ENCODE measurements at places on chromosomes 6 and 20. TPM values are rescaled to one million over a fixed set of nuclear protein-coding genes. Genes with fewer than 3 reads are reported as not detected.

Gene BMP2
- total RNA-seq: 11.8 TPM

Gene KCNK17
- 0.62 TPM for total RNA-seq

Gene IP6K3
- 41.4 TPM for total RNA-seq

Gene GDAP1L1
- not detected for total RNA-seq

Gene CLPSL1
- not detected for total RNA-seq

Gene RBPJL
- not detected for total RNA-seq

Gene CDH26
- 3.4 TPM for total RNA-seq

Gene RBM24
- 201 TPM for total RNA-seq

Gene STMN3
- total RNA-seq: 15.6 TPM

GRCh38 chr20:38173237-38174156 is 8.4 kb upstream of the TGM2 start:
- peak; percentile 76 for DNase-seq

DNA sequence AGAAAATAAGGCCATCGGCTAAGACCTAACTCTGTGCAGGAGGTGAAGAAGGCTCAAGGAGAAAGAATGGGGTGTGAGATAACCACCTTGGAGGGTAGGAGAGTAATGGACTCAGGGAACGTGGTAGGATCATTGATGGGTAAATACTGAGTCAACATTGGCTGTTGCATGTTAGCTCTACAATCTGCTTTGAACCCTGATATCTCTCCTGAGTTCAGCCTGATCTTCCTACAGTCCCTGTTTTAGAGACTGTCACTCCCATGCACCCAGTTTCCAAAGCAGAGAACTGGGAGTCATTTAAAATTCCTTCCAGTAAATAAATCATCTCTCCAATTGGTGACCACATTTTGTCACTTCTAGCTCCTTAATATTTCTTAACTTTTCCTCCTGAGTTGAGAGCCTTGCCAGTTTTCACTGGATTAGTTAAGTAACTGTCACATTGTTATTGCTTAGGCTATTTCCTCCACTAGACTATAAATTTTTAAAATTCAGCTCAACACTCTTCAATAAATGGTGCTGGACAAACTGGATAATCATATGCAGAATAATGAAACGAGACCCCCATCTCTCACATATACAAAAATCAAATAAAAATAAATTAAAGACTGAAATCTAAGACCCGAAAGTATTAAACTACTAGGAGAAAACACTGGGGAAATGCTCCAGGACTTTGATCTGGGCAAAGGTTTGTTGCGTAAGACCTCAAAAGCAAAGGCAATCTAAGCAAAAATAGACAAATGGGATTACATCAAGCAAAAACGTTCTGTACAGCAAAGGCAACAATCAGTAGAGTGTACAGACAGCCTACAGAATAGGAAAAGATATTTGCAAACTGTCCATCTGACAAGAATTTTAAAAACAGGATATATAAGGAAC is 138.9 kb upstream of the TMEM170B start:
- no peak for DNase-seq

DNA sequence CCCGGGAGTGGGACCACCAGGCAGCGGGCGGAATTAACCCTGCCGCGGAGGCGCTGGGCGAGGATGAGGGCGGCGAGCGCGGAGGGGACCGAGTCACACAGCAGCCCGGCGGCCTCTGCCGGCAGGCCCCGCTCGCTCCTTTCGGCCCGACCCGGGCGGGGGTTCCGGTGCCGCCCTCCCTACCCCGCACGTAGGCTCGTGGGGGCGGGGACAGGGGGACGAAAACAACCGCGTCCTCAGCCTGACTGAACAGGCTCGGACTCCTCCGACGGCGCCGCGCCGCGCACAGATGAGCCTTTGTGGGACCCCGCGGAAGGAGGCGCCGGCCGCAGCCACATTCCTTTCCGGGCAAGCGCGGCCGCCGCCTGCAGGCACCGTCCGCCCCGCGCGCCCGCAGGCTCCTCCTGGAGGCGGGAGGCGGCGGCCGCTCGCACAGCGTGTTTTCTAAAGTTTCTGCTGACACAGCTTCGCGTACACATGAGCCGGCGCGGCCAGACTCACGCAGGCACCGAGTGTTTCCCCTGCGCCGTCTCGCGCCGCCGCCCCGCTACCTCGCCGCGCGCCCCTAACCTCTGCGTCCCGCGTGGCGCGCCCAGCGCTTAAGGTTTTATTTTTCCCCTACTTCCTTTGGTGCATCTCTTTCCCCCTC is 244.3 kb downstream of the ARID1B start:
- peak; percentile 96 for DNase-seq

DNA sequence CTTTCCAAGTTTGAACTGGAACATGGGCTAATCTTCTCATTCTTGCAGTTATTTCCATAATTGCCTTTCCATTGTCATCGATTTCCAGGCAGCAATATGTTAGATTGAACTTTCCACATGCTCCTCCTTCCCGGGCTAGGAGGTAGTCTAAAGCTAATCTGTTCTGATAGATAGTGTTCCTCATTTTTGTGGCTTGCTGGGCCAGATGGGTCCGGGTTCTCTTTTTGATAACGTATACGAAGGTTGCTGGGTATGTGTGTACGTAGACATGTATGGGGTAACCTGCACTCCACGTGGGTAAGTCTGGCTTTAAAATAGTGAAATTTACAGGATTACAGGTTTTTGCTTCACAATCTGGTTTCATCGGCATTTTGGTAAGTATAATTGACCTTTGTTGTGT is 14.0 kb upstream of the GMPR start:
- DNase-seq: no peak

DNA sequence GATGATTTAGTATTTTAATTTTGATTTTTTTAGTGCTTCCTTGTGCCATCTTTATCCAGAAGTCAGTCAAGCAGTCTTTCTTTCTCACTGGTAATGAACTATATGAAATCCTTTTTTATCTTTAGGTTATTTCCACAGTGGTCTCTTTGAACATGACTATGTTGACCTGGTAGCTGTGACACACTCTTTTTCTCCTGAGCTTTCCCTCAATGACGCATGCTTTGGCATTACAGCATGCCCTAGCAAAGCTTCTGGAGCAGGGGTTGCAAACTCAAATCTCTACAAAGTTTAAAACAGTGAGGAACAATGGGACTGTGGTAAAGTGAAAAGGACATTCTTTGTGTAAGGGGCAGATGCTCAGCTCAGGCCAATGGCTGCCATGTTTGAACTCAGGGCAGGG is 4.5 kb upstream of the PLAGL1 start:
- DNase-seq: no peak

DNA sequence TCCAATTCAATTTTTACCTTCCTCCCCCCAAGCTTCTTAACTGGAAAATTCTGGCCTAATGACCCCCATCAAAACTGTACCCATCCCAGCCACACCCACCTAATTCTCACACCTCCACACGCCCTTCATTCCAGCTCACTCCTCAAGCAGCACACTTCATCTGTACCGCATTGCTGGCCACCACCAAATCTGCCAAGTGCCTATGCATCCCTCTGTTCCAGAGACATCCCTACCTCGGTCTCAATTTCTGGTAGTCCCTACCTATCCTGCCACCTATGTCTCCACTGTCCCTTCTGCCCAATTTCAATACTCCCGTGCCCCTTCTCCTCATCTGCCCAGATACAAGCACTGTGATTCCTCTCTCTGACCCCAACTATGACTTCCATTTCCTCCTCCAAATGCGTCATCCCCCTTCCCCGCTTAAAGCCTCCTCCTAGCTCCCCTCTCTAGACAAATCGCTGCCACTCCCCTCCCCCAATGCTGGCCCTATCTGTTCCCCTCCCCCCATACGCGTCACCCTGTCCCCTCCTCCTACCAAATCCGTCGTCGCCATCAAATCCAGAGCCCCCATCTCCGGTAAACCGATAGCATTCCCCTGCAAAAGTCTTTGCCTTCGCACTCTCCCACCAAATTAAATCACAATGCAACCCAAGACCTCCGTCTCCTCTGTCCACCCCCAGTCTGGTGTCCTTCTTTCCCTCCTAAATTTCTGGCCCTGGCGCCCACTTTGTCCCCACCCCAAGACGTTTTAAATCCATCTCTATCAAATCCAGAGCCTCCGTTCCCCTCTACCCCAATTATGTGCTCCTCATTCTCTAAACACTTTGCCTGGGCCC is 1.2 kb downstream of the MTCH1 start:
- peak; percentile 67 for DNase-seq

- no peak for DNase-seq
Observed at GRCh38 chr6:5141046-5141445, 55.9 kb downstream of the PPP1R3G start.

DNA sequence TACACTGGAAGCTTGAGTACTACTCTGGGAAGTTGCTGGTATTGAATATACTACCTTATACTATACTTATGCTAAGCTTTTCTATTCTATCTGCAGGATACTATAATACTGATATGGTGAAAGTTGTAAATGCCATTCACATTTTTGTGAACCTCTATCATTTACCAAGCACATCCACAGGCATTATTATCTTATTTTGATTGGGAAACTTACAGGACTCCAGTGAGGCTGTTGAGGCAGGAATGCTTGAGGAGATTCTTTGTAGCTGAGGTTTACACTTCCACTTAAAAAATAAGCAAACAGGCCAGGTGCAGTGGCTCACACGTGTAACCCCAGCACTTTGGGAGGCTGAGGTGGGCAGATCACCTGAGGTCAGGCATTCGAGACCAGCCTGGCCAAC is 442.9 kb downstream of the QKI start:
- DNase-seq: no peak

GRCh38 chr6:107582086-107582485 is 92.2 kb downstream of the SOBP start:
- DNase-seq: no peak

- DNase-seq: no peak
Observed at GRCh38 chr20:60467078-60467477, 508.9 kb downstream of the CDH26 start.

DNA sequence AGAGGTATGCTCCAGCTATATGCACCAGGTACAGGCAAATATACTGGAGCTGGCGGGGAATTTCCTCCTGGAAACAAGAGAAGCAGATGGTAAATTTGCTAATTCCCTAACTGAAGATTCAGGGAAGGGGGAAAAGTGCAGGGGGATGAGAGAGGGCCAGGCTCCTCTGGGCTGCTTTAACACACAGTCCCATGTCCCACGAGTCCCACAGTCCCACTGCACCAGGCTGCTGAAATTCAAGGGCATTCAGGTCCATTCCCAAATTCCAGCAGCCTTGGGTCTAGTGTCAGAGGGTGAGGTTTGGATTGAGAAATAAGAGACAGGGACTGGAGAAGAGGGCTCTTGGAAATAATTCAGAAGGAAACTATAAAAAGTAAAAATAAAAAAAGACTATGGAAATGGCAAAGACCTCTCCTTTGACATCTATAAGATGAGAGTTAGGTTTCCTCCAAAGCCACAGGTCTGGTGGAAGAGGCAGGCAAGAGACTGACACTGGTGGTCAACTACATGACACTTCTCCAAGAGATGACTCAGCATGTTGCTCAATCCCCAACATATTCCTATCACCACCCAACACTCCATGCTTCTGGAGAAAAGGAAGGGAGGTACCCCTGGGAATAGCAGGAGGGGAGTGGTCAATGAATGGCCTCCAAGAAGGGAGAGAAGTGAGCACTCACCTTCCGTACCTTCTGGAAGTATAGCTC is 69.2 kb downstream of the TRAM2 start:
- no peak for DNase-seq

DNA sequence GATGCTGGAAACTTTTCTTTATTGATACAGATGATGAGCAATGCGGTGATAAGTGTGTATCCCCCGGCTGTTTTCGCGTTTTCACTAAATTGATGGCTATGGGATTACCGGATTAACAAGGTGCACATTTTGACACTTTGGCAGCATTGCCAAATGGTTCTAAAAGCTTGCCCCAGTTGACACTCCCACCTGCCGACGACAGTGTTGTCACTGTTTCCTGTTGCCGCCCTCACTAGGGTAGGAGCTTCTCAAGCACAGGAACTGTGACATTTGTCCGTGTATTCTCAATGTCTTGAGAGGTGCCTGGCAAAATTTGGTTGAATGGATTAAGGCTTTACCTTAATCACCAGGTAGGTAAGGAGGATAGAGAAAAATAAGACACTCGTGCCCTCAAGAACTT is 9.8 kb upstream of the MAPK13 start:
- DNase-seq: no peak

- no peak for DNase-seq
Observed at GRCh38 chr6:50062051-50062450, 12.3 kb upstream of the DEFB112 start.

- no peak for DNase-seq
Observed at GRCh38 chr6:57248311-57248895, 26.3 kb upstream of the RAB23 start.

- DNase-seq: no peak
Observed at GRCh38 chr6:128256095-128256494, 264.3 kb downstream of the PTPRK start.

- no peak for DNase-seq
Observed at GRCh38 chr6:74357321-74357720, 661.3 kb downstream of the CD109 start.

DNA sequence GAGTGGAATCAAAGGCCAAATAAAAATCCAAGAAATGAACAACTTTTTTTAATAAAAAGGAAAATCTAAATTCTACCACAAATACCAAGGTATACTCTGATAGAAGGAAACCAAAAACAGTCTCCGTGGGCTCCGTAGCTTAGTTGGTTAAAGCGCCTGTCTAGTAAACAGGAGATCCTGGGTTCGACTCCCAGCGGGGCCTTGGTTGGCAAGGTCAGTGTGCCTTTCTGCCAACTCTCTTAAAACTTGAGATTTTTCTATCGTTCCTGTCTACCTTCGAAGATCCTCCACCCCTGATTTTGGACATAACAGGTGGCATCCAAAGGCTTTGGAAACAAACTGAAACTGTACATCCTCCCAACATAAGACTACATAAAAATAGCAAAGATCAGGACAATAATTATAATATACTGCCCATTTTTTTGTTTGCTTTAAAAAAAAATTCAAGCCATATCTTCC is 197.9 kb downstream of the TRIM27 start:
- no peak for DNase-seq

DNA sequence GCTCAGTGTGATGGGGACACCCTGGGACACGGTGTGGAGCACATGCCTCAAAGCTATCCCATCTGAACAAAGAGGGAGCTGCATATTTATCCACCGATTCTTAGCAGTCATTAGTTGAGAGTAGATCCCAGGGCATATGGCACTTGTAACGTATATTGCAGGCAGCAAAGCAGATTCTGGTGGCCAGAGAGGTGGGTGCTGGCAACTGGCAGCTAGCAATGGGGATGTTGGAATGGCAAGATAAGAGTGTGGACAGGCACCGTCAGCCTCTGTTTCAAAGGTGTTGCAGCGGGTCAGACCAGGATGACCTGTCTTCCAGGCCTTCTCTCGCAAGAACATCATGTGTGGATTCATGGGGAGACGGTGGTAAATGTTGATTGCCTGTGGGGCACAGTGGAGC is 287.8 kb upstream of the RNF24 start:
- no peak for DNase-seq
